ENCODE measurements at places on chromosomes 4 and X.
A peak's percentile ranks its signal among the peaks of the same experiment; 100 is the strongest.

DNA sequence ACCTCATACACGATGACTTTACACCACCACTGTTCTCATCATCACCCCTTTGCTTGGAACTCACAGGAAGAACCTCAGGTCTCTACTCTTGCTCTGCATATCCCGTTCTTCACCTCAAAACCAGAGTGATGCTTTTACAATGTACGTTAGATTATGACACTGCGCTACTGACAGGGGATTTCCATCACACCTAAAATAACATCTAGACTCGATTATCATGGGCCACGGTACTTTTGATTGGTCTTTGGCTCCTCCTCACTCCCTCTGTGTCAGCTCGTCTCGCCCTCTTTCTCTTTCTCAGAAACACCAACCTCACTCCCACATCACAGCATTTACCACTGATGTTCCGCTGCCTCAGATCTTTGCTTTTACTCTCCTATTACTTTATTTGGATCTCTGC, 172.4 kb downstream of the TLL1 start:
- peak; percentile 71 for DNase-seq

DNA sequence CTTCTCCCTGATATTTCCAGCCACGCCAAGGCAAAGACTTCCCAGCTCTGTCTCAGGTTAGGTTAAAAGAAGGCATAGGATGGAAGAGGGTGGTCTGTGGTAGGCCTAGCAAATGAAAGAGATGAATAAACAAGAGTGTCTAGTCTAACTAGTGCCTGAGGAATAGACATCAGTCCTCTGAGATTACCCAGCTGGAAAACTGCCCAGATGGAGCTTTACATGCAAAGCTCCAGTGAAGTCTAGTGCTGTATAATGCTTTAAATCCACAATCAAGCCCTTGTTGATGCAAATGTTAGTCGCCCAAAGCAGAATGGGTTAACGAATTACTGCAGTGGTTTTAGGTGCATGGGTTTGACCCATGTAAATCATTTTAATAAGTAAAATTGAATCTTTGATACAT, 24.8 kb upstream of the GUCY1B1 start:
- DNase-seq = no peak

DNA sequence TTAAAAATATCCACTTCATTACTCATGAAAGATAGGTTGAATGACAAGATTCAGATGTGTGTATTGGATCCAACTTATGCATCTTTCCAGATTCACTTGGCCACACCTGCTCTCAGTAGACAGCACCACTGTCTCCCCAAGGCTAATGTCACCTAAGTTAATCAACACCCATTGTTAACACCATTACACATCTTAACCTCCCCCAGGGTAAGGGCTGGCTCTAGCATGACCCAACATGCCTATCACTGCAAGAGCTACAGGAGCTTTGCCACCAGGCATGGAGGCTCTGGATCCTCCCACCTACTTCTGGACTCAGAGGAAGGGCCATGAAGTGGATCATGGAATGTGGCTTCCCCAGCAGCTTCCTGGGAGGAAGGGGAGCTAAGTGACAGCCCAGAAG, 32.8 kb upstream of the LSM6 start:
- DNase-seq = no peak

GRCh38 chr4:75723163-75724065, 963 bp upstream of the USO1 start:
- DNase-seq = no peak

GRCh38 chr4:151811403-151811802, 50.6 kb upstream of the GATB start:
- no peak for DNase-seq

GRCh38 chrX:69173906-69174305, 8.7 kb upstream of the PJA1 start:
- no peak for DNase-seq

DNA sequence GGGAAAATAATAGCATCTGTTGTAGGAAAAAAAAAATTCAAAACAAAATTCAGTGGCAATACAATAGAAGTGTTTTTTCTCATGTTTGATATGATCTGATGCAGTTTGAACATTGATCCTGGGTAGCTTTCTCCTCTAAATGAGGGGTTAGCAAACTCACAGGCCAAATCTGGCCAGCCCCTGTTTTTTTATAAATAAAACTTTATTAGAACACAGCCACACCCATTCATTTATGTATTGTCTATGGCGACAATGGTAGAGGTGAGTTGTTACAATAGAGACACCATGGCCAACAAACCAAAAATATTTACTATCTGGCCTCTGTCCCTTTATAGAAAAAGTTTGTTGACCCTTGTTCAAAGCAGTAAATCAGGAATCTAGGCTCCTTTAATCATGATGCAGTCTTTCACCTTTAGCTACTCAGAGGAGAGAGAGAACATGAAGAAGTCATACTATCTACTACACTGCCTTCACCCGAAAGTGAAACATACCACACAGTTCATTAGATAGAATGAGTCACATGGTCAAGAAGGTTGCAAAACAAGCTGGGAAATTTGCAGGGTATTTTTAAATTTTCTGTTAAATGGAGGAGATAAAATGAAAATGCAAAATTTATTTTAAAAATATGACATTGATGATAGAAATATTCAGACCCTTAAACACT, 186.6 kb upstream of the MAOA start:
- DNase-seq = no peak
